ENCODE measurements at places on chromosomes 5 and 9.

DNA sequence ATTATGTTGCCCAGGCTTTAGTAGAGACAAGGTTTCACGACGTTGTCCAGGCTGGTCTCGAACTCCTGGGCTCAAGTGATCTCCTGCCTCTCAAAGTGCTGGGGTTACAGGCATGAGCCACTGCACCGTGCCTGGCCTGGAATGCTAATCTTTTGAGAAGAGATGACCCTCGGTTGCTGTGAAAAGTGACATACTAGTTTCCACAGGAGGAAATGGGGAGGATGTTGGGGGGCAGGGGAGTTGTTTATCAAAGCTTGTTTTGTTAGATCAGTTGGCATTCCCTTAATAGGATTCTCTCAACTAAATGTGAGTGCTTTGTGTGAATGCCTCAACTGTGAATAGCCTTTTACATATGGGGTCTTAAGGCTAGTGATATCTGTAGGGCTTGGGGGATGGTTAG lies 16.4 kb upstream of the MATR3 start:
- no peak for DNase-seq

GRCh38 chr5:2299388-2300220 lies 416.9 kb upstream of the IRX4 start:
- DNase-seq: no peak

DNA sequence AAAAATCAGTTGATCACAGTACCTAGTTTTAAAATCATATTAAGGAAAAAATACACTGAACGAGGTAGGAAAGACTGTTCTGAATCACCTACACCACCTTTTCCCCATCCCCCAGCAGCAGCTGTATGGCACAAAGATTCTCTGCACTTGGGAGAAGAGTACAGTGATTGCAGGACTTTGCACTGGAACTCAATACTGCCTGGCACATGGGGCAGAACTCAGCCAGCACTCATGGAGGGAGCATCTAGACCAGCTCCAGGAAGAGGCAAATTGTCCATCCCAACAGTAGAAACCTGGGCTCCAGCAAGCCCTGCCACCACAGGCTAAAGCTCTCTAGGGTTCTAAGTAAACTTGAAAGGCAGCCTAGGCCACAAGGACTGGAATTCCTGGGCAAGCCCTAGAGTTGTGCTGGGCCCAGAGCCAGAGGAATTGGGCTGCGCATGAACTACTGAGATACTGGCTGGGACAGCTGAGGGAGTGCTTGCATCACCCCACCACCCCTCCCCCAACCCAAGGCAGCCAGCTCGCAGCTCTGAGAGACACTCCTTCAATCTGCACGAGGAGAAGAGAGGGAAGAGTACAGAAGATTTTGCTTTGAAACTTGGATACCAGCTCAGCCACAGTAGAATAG lies 654.4 kb upstream of the CDH6 start:
- DNase-seq: no peak

- no peak for DNase-seq
These were observed 470 bp downstream of the IL31RA start for GRCh38 chr5:55851675-55851979.

GRCh38 chr5:88480245-88480644 lies 211.6 kb upstream of the TMEM161B start:
- DNase-seq: no peak

DNA sequence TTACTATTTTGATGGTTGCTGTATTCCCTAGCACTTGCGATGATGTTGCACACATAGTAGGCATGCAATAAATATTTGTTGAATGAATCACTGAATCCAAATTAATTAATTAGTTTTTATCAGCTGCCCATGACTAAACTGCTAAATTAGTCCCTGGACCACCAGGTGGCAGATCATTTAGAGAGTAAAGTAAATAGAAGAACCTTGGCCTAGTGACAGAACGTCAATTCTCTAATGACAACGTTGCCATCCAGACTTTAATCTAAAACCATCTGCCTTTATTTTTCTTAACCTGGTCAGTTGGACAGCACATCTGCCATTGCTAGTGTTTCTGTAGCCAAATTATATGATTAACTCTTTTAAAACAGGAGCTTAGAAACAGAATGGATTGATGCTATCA lies 457.5 kb downstream of the KIF4B start:
- DNase-seq: no peak

Measured in right renal pelvis (tissue), 4 donors.